Activated CD8-positive, alpha-beta memory T cell treated with anti-CD3 and anti-CD28 coated beads, Interleukin-2, amount 50 U/mL, for 4 hours (primary cell): ENCODE measurements at places on chromosomes 16 and 17.

GRCh38 chr17:46898364-46898763, 24.6 kb upstream of the GOSR2 start:
- no peak for DNase-seq

- no peak for DNase-seq
These were observed 22.7 kb downstream of the SLC6A4 start for GRCh38 chr17:30212750-30213149.

- no peak for DNase-seq
These were observed 8.8 kb downstream of the FUS start for GRCh38 chr16:31188450-31189411.

DNA sequence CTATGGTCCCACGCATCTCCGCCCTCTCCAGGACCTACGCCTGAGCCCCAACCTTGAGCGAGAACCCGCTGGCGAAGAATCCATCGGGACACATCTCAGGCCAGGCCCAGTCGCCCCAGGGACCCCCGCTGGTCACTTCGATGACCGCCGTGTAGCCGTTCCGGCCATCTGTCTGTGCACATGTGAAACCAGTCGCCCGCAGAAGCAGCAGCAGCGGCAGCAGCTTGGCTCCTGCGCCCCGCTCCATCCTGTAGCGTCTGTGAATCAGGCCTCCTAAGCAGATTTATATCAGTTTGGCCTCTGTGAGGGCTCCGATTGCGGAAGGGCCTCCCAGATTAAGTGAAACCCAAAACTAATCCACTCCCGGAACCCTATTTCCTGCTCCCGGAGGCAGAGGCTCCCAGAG, at the start of gene VMO1:
Gene VMO1 (minus strand): TSS at position 259 of the 406 bp plus-strand sequence. CDS start 12 bp downstream, at position 247.
- no peak for DNase-seq

GRCh38 chr16:58086381-58087208, 42.6 kb downstream of the CFAP20 start:
- no peak for DNase-seq

DNA sequence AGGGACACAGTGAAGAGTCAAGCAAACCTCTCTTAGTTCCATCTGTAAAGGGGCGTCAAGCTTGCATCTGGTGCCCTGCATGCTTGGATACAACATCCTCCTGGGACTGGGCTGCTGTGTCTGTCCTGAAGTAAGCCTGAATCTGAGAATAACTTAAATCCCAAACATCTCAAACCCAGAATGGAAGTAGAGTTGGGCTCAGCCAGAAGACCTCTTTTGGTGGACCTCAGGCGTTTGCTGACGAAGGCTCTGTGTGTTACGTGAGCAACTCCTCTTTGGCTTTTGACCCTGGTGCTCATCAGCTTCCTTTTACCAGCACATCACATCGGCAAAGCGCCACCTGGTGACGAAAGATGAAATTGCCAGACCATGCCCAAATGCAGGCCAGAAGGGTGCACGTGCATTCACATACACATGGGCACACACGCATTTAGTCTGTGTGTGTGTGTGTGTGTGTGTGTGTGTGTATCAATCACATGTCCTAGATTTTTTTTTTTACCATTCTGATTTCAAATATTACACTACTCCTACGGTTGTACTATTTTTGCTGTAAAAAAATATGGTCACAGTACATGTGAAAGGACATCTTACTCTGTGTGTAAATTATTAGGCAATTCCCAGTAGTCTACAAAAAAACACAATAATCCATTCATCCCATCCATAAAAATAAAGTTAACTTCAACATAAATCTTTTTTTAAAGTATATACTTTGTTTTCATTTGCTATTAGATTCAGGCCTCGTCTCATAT, 41.1 kb upstream of the FOXJ1 start:
- peak; percentile 97 for DNase-seq

GRCh38 chr17:9813166-9813565, 8.7 kb downstream of the GSG1L2 start:
- no peak for DNase-seq

DNA sequence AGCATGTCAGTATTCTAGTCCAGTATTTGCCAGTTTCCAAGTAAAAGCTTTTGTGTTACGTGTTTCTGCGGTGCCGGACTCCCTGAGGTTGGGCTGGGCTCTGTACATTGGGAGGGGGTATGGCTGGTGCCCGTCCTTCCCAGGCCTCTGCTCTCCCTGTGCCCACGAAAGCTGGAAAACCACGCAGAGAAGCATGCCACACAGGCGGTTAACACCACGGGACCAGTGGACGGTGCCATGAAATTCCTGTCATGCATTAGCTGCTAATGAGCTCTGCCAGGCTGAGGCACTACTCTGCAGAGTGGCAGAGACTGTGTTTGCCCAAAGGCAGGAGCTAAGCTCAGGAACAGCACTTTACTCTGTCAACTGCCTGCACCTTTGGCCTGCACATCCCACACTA, 8.1 kb downstream of the SMIM5 start:
- DNase-seq, result no peak

GRCh38 chr16:53156516-53156915, 101.7 kb downstream of the CHD9 start:
- DNase-seq, result no peak
